ENCODE measurements at places on chromosomes 16 and 17.

DNA sequence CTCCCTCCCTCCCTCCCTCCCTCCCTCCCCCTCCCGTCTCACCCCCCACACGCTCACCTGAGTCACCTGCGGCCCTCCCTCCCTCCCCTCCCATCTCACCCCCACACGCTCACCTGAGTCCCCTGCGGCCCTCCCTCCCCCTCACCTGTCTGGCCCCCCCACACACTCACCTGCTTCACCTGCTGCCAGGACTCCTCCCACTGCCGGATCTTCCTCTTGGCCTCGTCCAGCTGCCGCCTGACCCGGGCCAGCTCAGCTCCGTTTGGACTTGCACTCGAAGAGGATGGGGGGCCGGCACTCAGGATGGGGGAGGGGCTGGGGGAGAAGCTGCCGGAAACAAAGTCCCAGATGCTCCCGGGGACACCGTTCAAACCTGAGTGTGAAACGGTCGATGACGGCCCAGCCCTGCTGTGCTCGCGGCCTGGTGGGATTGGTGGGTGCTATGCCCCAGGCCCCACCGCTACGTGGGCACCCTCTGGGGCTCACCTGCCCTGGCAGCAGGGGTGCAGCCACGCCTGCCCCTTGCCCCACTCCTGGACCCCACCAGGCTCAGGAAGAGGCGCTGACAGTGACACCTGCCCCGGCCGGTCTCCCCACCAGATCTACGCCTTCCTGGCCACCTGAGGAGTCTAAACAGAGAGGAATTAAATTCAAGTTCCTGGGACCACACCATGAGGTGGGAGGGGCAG, 15.9 kb downstream of the GNPTG start:
- DNase-seq = no peak

DNA sequence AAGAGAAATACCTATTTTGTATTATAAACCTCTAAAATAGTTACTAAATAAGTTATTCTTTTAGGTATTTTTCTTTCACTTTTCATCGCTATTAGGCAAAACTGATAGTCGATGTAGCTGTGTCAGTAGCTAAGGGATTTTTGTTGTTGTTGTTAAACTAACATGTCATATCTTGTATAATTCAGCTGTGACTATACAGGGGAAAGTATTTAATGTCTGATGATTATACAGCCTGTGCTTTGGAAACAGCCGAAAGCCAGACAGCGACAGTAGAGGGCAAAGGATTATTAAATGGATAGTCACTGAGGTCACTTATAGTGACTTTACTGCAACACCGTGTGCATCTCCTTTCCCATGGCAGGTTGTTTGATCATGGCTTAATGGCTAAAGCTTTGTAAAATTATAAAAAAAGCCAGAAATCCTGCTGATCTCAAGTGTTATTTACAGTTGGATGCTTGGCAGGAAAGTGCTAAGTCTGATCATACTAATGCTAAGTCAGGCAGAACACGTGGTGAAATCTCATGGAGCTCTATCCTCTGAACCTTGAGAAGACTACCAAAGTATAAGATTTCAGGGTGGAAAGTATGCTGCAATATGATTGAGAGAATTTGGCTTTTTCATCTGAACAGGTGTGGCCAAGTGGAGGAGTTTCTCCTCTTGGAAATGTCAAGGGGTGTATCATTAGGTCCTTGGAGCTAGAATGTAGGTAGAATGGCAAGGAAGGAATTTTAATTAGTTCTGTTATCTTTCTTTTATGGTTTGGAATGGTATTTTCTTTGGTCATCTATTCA, 88.4 kb downstream of the FTO start:
- no peak for DNase-seq

DNA sequence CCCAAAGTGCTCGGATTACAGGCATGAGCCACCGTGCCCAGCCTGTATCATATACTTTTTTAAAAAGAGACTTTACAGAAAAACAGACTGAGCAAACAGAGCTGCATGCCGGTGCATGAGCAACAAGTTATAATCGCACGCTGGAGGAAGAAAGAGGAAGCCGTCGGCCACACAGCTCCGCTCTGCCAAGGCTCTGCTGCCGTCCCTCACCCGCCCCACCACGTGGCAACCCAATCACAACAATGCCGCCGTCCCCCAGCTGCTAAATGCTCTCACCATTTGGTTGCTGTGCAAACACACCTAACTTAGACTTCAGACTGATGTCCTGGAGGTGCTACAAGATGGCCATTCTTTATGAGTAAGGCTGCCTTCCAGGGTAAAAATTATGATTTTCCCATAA, 83.5 kb downstream of the ADCY9 start:
- DNase-seq = no peak

DNA sequence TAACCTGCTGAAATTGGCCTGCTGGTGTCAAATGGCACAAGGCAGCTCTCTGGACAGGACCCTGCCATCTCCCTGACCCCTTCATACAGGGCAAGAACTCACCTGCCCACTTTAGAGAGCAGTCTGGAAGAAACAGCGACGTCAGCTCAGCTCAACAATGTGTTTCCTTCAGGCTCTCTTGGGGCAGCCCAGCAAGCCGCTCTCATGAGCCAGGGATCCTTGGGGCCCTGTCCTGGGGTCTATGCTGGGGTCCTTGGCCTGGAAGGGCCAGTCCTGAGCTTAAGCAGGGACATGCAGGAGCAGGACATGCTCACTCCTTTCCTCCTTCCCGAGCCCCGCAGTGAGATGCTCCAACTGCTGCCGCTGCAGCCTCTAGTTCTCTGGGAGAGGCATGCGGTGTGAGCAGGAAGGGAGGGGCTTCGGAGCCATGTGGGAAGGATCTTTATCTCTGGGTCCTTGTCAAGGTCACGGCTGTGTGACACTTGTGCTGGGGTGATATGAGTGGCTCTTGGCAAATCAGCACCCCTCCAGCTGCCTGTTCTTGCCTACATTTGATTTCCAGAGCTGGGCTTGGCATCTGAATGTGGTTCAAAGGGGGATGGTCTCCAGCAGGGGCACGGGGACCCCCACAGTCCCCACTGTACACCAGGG, 3.4 kb downstream of the C1QTNF1 start:
- no peak for DNase-seq

DNA sequence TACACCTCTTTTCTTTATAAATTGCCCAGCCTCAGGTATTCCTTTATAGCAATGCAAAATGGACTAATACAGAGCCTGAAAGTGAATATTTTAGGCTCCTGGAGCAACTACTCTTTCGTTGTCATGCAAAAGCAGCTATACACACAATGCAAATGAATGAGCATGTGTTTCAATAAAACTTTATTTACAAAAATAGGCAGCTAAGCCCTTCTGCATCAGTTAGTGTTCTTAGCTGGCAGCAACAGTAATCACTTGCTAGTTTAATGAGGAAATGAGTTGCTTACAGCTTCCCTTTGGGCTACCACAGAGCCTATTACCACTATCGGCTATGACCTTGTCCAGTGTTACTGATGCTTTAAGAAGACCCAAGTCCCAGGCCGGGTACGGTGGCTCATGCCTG, 402.9 kb downstream of the XYLT1 start:
- DNase-seq = no peak

GRCh38 chr17:66939461-66940114, 24.9 kb upstream of the CACNG4 start:
- DNase-seq = no peak

DNA sequence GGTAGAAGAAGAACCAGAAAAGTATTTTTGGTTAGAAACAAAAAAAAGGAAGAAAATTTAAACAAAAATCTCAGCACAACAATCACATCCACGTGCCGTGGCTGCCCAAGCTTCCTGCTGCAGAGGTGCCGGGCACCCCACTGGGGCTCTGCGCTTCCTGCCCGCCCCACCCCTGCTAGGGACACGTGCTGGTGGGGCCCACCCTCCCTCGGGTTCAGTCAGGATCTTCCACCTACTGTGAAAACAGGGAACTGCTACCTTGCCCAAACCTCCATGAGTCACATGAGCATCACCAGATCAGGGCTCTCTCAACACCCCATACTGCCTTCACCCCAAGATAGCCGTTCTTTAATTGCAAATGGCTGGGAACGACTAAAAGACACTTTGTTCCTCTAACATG, 24.4 kb upstream of the CYTH1 start:
- no peak for DNase-seq

DNA sequence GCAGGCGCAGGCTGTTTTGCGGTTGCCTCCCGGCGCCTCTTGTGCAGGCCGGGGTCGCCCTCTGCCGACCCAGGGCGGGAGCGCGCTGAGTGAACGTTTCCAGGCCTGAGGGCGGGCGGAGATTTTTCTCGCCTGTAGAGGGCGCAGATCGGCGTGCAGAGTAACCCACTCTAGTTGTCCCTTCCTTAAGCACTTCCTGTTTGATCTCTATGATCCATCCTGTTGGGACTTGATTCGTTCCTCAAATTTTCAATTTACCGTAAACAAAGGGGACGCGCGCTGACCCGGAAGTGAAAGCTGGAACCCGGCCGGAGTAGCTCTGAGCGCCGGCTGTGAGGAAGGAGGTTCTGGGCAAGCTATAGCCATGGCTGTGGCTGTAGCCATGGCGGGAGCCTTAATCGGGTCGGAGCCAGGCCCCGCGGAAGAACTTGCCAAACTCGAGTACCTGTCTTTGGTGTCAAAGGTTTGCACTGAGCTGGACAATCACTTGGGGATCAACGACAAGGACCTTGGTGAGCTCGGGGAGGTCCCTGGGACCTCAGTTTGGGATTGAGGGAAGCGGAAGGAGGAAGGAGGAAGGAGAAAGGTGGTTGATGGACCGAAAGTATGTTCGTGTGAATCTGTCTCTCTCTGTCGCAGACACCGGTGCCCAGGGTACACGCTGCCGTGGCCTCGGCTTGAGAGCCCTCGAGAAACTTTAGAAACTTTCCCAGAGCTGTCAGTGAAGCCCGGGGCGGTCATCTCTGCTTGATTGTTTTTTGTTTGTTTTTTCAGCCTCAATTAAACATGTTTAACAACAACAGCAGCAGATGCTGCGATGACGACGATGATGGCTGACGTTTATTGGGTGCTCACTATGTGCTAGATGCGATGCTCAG, at the start of gene DHX8:
Gene DHX8, plus strand, starts transcription at position 302 of the 878 bp plus-strand sequence. Its CDS starts 63 bp downstream, at position 365.
- peak; percentile 99 for DNase-seq

DNA sequence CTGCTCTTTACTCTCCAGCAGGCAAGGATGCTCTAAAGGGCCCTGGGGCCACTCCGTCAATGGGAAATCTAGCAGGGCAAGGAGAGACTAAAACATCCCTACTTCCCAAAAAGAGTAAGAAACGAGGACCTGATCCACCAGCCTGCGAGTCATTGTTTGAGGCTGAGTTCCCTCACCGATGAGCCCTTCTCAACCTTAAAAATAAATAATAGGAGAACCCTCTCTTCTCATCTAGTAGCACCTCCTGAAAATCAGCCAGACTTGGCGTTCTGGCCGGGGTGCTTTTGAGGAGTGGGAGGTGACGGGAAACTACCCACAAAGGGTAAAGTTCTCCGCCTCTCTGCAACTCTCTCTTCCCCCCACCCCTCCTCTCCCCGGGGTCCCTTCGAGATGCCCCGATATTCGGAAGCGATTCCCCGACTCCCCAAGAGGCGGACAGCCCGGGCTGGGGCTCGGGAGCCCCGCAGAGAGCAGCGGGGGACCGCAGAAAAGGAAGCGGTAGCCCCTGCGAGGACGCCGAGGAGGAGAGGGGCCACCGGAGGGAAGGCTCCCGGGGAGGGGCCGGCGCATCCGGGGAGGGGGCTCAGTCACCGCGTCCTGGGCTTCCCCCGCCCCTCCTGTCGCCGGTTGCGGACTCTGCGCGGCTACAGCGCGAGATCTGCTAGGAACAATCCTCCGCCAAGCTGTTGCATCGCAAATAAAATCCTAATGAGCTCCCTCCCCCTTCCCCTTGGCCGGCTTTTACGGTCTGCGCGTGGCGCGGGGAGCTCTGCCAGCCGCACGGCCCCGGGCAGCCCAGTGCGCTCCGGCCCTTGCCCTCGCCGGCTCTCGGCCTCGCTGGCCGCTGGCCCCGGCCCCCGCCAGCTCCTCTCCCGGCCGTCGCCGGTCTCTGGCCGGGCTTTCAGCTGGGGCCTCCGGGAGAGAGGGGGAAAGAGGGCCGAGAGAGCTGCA, 1.3 kb downstream of the HOXB9 start:
- no peak for DNase-seq

- no peak for DNase-seq
Observed at GRCh38 chr16:30142672-30143346, 19.8 kb upstream of the MAPK3 start.

Measured in foreskin melanocyte (primary cell).